ENCODE measurements at places on chromosomes 1 and 21.

DNA sequence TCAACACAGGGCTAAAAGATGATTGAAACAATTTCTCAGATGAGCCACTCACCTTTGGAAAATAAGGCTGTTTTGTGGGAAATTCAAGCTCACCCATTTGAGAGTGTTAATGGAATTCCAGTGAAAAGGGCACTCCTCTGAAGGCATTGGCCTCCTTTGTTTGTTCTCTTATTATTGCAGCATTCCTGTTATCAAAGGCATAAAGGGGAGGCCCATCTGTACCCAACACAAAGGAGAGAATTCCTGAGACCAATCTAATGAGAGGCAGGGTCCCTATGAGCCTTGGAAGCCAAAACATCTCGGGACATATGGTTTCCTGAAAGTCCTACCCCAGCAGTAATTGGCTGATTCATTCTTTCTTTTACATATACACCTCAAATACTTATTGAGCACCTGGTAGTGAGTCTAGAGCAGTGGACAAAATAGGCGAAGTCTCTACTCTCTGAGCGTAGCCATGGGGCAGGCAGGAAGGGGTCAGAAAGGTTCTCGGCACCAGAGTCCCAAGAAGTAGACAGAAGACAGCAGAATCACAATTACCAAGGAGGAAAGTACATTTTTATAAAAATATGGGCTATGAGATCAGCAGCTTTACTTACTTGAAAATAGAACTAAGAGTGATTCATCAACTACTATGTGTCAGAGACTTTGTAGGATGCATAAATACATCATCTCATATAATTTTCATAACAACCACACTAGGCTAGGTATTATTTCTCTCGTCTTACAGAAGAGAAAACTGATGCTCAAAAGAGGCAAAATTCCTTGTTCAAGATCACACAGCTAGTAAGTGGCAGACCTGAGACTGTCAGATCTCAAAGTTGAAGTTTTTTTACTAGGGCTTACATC lies 218.7 kb downstream of the DAB1 start:
- DNase-seq = no peak

GRCh38 chr21:36768496-36768895 lies 69.6 kb downstream of the SIM2 start:
- no peak for DNase-seq

GRCh38 chr1:248821641-248822040 lies 4.1 kb downstream of the SH3BP5L start:
- DNase-seq = no peak

DNA sequence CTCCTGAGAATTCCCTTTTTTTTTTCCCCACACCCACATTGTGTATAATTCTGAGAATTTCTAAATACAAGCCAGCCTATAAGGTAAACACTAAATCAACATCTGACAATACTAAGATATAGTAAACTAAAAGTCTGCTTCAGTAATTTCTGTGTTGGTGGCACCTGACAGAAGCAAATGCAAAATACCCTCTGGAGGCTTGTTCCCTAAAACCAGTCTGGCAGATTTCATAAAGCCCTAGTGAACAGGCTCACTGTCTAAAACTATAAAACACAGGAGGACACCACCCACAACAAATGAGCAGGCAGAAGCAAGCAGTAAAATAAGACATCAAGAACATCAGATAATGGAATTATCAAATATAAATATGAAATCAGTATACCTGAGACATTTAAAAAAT lies 11.5 kb downstream of the TRIM33 start:
- no peak for DNase-seq

- DNase-seq = no peak
Observed at GRCh38 chr1:198598796-198599321, 40.0 kb upstream of the PTPRC start.

- no peak for DNase-seq
Observed at GRCh38 chr1:118201524-118201923, 16.5 kb upstream of the SPAG17 start.

- no peak for DNase-seq
Observed at GRCh38 chr1:199067483-199067882, 428.6 kb downstream of the PTPRC start.

GRCh38 chr1:196545222-196545621 lies 63.0 kb downstream of the KCNT2 start:
- no peak for DNase-seq

DNA sequence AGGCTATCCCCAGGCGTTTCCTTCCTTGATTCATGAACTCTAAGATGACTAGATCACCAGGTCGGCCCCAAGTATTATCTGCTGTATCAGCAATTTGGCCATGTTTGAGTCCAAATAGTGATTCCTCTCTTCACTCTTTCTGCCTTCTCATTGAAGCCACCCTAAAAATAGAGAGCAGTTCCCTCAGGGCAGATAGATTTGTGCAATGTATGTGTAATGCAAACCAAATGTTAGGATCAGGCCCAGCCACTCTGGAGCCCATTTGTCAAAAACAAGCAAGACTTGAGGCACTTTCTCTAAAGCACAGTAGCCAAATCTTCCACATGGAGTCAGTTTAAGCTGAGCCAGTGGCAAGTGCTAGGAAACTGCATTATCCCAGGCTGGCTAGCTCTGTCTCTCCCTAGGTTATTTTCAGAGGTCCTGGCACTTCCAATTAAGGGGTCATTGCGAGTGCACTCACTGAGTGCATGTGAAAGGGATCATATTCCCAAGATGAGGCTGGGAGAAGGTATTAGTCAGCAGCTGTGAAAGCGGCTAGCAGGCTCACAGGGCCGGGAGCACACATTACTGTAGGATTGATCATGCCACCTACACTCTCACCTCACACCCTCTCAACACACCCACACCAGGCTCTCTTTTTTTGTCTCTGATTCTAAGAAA lies 97.9 kb upstream of the RAB3GAP2 start:
- no peak for DNase-seq

- no peak for DNase-seq
Observed at GRCh38 chr1:21570885-21571284, 61.7 kb downstream of the ALPL start.

GRCh38 chr1:2318314-2319278 lies 72.8 kb downstream of the MORN1 start:
- DNase-seq = no peak

GRCh38 chr1:58442114-58442513 lies 104.4 kb downstream of the OMA1 start:
- DNase-seq = no peak

- DNase-seq = no peak
Observed at GRCh38 chr1:99659755-99660210, 13.9 kb downstream of the PALMD start.

- DNase-seq = no peak
Observed at GRCh38 chr1:25615563-25616094, 962 bp upstream of the MAN1C1 start.

GRCh38 chr1:75870951-75871350 lies 61.3 kb downstream of the ASB17 start:
- no peak for DNase-seq

DNA sequence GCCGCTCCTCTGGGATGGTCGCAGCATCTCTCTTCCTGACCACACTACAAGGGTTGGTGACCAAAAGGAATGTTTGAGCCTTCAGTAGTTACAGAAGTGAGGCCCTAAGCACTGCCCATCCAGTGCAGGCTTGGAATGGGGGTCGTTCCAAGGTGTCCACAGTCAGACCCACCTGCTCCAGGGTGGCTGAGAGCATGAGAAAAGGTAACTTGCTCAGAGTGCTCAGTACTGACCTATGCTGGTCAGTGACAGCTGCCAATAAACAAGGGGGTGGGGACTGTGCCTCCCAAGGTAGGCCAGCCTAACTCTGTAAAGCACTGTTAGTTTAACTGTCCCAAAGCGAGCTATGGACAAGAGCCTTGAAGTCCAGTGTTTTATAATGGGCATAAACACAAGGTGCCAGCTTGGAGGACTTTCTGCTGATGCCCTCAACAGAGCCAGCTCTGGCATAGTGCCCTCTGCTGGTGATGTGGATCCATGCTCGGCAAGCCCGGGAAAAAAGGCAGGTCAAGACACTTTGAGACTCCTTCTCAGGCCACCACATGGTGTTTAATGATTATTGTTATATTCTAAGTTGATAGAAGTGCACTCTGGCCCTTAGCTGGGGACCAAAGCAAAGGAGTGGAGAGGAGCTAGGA lies 78.1 kb upstream of the DNAH14 start:
- peak; percentile 41 for DNase-seq

DNA sequence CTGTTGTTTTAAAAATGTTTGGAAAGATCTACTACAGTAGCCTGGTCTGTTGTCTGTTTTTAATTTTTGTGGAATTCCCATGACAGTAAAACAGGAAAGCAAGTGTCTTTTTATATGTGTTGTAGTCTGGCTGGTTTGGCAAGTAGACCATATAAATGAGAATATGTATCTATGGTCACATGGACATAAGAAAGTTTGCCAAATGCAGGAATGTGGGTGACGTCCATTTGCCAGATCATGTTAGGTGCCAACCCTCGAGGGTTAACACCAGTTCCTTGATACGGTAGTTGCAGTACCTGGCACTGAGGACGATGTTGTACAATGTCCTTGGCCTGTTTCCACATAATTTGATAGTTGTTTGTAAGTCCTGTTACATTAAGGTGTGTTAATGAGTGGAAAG lies 6.2 kb downstream of the DAP3 start:
- no peak for DNase-seq

GRCh38 chr1:104780470-104781078 lies 1030.9 kb downstream of the AMY1C start:
- no peak for DNase-seq

- DNase-seq = no peak
Observed at GRCh38 chr1:201436393-201436792, 14.9 kb upstream of the TNNI1 start.

DNA sequence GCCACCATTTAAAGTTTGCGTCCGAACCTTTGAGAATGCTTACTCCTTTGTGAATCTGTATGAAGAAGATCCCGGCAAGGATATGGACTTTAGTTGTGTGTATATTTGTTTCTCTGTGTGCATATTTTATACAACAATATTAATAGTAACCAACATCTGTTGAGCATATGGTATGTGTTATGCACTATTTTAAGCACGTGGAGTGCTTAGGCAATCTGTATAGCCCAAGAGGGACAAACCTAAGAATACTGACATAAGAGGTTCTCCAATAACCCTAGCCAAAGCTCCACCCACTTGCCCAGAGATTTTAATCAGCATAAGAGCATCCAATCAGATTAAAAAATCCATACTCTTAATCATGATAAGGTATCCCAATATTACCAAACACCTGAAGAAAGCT lies 92.7 kb downstream of the MAB21L3 start:
- DNase-seq = no peak

DNA sequence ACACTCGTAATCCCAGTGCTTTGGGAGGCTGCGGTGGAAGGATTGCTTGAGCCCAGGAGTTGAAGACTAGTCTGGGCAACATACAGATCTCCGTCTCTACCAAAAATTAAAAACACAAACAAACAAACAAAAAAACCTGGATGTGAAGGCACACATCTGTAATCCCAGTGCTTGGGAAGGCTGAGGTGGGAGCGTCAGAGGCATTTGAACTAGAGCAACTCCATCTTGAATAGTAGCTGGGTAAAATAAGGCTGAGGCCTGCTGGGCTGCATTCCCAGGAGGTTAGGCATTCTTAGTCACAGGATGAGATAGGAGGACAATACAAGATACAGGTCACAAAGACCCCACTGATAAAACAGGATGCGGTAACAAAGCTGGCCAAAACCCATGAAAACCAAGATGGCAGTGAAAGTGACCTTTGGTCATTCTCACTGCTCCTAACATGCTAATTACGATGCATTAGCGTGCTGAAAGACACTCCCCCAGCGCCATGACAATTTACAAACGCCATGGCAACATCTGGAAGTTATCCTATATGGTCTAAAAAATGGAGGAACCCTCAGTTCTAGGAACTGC lies 33.2 kb upstream of the RD3 start:
- no peak for DNase-seq

GRCh38 chr1:229137271-229137670 lies 133.6 kb upstream of the RAB4A start:
- DNase-seq = no peak

DNA sequence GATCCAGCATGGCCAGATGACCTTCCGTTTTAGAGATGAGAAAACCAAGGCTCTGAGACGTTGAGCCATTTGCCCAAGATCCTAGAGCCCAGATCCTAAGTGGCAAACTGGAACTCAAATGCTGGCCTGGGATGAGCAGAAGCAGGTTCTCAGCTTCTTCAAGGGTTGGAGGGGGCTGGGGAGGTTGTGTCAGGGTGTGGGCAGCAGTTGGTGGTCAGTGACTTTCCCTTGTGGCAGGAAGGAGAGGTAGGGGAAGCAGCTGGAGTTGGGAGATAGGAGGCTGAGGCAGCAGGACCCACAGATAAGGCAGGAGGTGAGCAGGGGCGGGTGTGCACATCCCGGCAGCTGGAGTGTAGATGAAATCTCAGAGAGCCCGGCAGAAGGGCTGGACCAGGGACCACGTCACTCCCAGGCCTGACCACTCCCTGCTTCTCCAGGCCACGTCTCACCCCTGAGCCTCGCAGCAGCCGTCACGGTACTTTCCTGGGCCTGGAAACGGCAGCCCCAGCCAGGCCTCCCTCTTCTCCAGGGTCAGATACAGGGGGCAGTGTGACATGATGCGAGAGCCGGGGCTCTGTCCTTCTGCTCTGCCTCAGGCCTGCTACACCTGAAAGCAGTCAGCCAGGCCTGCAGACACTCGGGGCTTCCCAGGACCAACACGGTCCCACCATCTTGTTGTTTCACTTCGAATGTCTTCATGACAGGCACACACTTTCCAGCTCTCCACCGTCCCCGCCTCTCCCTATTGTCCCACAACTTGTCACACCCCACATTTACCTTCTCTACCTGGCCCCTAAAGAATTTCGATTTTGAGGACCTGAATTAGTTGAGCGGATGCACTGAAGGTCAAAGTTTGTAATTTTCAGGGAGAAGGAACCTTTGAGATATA lies 11.5 kb upstream of the LAPTM5 start:
- no peak for DNase-seq

DNA sequence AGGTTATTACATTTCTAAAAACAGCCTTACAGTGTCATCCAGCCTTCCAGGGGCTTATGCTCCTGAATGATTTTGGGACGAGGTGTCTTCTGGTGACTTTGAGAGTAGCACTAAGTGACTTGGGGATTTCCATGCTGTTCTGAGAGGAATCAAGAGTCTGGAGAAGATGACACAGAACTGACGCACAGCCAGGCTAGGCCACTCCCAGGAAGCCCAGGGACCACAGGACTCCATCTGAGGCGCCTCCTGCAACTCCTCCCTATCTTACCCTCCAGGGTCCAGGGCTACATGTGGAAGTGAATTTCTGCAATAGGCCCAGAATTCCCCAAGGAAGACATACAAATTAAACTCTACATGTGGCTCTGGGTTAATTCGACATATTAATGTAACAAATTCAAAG lies 92.5 kb downstream of the SLC25A24 start:
- DNase-seq = peak; percentile 28

DNA sequence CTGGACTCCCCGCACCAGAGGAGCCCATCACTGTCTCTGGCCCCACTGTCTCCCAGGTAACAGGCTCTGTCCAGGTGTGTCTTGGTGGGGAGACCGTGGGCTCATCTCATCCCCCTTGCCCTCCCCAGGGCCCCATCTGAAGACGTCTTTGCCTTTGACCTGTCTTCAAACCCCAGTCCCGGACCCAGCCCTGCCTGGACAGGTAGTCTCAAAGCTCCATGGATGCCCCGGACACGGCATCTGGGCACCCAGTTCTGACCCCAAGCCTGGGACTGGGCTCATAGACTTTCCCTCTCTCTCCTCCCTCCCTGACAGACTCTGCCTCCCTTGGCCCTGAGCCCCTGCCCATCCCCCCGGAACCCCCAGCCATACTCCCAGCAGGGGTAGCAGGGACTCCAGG lies 6.3 kb upstream of the CATSPER4 start:
- DNase-seq = no peak

Measured in stimulated activated CD4-positive, alpha-beta T cell treated with anti-CD3 and anti-CD28 coated beads, Interleukin-12 subunit alpha, Interleukin-12 subunit beta, amount 100 ng/mL, for 4 hours (primary cell).